SW 1271 (cell line): ENCODE measurements at places on chromosomes 6 and 20.
A peak's percentile ranks its signal among the peaks of the same experiment; 100 is the strongest.

GRCh38 chr20:47396762-47397476 lies 40.4 kb upstream of the ZMYND8 start:
- no peak for DNase-seq

DNA sequence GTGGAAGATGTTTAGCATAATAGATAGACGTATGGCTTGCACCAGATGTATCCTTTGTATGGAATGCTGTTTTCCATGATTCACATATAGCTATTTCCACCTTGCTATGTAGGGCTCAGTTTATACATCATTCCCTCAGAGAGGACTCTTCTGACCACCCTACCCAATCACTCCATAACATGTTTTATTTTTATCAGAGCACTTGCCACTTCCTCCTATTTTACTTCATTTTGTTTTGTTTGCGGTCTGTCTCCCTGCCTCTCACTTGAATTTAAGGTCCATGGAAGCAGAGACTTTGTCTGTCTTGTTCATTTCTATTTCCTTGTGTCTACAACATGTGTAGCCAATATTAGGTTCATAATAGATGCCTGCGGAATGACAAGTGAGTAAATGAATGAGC lies 266.9 kb upstream of the CITED2 start:
- no peak for DNase-seq

GRCh38 chr6:141244366-141244765 lies 888.4 kb upstream of the GJE1 start:
- no peak for DNase-seq

- peak; percentile 18 for DNase-seq
These were observed 35.2 kb upstream of the KIF13A start for GRCh38 chr6:18022398-18023231.

GRCh38 chr6:42451333-42452170 lies at the start of gene TRERF1:
TSS of gene TRERF1 (minus strand) at chr6:42451926. CDS start at chr6:42269590, 182,336 bp downstream.
- DNase-seq: no peak

- no peak for DNase-seq
These were observed 30.7 kb downstream of the TRAM2 start for GRCh38 chr6:52546192-52546591.

GRCh38 chr20:40452758-40453157 lies 236.3 kb downstream of the MAFB start:
- no peak for DNase-seq

DNA sequence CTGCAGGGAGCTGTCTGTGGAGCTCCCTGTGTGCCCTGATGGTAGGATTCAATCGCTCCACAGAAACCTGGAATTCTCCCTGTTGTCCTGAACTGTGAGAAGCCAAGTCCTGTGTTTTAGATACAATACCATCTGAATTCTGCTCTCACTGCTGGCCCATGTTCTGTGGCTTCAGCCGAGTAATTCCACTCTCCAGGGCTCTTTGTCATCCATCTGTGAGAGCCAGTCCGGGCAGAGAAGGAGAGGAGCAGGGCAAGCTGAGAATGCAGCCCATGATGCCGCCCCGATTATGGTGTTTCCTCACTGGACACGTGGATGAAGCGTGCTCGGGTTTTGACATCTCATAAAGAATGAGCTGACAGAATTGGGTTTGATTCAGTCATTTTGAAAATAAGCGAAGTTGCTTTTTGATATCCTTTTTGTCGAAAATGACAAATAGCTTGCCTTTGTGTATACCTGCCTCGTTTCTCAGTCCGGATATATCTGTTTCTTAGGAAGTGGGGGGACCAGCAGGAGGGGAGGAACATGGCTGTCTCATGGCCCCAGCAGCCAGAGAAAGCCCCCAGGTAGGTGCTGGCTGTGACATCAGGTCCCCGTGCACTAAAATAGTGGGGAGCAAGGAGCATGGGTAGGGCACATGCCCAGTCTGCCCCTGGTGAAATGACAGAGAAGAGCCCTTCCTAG lies 8.2 kb upstream of the CD93 start:
- no peak for DNase-seq

- peak; percentile 52 for DNase-seq
These were observed 16.1 kb downstream of the BPIFB1 start for GRCh38 chr20:33299111-33299603.

DNA sequence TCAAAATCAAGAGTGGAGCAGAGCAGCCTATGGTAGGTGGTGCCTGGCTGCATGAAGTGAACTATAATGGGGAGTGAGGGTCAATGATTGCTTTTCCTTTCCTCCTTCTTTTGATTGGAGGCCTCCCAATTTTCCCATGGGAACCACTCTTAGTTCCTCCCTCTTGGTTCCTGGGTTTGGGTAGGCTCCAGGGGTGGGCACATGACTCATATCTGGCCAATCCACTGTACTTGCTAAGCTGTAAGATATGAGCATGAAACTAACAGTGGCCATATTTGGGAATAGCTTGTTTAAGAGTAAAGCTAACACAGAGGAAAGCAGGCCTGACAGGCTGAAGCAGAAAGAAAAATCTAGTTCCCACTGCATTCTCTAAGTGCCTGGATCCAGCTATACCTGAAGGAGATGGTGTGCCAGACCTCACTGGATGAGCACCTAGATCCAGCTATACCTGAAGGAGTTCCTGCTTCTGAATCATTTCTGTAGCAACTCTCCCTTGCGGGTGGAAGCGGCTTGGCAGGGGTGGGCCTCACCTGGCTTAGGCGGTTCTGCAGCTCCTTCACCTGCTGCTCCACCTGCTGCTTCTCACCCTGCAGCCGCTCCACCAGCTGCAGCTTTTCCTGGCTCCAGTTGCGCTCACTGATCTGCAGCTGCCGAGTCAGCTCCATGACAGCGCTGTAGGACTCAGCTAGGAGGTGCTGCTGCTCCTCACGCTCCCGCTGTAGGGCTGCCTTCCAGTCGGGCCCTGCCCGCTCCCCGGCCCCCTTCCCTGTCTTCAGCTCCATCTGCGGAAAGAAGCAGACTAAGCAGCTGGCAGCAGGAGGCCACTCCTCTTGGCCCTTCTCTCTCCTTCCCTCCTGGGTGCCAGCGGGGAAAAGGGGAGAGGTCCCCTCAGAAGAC lies 29.0 kb upstream of the DSN1 start:
- DNase-seq: no peak

DNA sequence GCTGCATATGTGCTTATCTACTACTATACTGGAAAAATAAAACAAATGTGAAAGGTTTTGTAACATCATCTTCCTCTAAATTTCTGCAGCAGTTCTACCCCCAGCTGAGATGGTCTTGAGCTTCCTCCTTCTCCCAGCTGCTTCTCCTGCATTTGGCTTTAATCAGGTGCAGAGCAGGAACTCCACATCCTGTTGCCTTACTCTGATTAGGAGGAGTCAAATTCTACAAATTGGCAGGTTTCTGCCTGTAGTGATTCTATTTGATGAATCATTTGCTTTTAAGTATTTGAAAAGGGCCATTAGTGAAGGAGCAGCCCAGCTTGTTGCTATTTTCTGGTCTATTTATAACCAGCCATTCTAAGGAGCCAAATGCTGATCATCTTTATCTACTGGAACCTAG lies 224.5 kb downstream of the GMDS start:
- DNase-seq: no peak

DNA sequence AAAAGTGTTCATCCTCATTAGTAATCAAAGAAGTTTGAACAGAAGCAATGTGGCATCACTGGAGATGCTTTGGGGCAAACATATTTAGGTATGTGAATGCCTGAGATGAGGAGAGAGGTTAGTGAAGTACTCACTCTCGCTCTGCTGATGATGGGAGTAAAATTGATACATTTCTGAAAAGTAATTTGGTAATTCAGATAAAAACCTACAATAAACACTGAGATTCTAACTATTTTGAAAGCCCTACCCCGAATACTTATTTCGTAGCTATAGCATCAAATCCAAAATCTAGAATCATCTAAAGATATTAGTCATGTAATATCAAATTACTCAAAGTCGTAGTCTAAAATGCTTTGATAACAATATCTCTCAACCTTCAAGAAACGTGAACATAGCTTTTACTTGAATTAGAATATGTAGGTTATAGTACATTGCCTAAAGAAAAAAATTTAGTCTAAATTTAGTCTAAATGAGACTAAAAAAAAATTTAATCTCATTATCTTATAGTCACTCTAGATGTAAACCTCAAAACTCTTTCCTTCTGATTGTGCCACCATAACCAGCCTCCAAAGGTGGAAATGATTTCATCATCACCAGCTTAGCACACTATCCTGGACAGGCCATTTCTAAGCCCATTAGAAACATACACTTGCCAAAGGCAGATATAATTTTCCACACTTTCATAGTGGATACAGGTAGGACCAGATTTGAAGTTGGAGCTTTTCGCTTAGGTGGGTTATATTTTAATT lies 232.5 kb upstream of the TAB2 start:
- no peak for DNase-seq

DNA sequence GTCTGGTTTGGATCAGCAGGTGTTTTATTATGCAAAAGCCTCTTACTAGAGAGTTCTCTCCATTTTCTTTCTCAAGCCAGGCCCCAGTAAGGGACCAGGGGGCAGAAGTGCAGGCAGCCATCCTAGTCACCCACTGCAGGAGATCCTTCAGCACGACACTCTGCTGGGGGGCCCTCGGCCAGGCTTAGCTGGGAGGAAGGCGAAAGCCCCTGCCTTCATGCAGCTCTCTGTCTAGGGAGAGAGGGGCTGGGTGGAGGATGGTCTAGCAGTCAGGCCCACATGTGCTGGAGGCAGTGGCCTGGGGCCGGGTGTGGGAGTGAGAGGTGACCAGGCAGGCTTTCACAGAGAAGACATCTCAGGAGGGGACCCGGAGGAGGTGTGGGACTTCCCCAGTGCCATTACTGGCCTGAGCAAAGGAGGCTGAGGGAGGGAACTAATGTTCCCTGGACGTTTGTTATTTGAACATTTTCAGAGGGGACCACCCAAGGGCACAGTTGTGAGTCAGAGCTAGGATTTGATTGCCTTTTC lies 33.5 kb upstream of the VSTM2L start:
- DNase-seq: no peak

GRCh38 chr20:7710440-7710839 lies 229.8 kb downstream of the HAO1 start:
- DNase-seq: no peak

DNA sequence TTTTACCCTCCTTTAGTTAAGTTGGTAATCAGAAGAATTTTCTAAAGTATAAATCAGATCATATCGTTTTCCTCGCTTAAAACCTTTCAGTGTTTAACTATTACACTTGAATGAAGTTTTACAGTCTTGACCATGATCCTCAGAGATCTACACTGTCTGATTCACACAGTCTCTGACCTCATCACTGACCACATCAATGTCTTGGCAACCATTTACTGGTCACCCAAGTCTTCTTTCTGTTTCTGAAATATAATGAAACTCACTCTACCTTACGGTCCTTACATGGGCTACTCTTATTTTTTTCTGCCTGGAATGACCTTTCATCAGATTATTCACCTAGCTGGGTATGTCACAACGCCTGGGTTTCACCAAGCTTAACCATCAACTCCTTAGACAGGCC lies 71.4 kb downstream of the ADGB start:
- no peak for DNase-seq

DNA sequence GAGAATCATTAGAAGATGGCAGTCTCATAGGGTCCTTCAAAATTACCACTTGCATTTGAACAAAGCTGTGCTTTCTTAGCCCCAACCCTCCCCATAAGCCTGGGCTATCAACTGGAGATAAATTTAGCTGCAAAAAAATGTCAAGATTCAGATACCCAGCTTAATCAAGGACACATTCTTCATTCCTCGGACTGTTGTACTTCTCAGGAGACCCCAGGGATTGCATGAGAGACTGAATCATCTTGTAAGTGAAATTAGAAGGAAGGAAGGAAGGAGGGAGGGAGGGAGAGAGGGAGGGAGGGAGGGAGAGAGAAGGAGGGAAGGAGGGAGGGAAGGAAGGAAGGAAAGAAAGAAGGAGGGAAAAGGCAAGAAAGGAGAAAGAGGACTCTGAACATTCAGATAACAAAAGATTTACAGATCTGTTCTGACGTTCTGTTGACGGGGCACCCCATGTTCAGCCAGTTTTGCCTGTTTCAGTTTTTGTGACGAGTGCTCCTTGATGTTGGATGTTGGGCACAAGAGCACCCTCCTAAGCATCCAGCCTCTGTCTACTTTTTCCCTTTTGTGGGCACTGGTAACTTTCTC lies 498.7 kb downstream of the PREX1 start:
- no peak for DNase-seq

DNA sequence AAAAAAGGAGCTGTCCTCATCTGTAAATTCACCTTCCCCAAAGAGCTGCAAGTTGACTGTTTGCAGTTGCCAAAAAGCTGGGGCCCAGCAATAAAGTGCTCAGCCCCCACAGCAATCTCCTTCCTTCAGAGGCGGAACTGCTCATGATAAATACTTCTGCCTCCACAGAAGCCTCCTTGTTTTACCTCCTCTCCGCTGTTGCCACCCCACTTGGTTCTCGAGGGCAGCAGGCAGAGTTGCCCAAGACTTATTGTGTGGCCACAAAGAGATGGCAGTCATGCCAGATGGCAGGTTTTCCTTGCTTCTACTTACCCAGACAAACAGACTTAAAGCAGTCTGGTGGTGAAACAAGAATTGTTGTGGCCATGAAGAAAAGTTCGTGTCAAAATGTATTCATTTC lies 66.3 kb downstream of the SLX4IP start:
- no peak for DNase-seq

- no peak for DNase-seq
These were observed 128.9 kb downstream of the ZMYND8 start for GRCh38 chr20:47227576-47227975.

DNA sequence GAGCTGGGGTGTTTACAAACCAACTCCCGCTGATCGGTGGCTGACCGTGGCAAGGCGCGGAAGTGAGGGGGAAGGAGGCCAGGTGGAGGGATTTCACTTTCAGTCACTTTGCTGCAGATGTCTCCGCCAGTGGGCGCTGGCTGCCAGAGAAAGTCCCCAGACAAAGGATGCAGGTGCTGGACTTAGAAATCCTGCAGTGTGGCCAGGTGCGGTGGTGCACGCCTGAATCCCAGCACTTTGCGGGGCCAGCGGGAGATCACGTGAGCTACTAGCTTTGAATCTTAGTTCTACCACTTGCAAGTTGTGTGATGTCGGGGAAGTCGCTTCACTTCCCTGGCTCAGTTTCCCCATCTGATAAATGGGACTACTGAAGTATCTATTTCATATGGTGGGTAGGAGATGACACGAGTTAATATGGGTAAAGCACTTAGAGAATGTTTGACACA lies 180.4 kb downstream of the ZNF217 start:
- DNase-seq: no peak

- DNase-seq: no peak
These were observed 21.5 kb downstream of the LAMA4 start for GRCh38 chr6:112232845-112233256.

DNA sequence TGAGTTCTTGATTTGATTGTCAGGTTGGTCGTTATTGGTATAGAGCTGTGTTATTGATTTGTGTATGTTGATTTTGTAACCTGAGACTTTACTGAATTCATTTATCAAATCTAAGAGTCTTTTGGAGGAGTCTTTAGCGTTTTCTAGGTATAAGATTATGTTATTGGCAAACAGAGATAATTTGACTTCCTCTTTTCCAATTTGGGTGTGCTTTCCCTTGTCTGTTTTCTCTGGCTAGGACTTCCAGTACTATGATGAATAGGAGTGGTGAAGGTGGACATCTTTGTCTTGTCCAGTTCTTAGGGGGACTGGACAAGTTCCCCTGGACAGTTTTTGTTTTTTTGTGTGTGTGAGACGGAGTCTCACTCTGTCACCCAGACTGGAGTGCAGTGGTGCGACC lies 17.4 kb downstream of the HLA-DOA start:
- DNase-seq: no peak
